Left cardiac atrium (tissue), 4 donors: ENCODE measurements at places on chromosomes 4 and X.

- no peak for DNase-seq
Observed at GRCh38 chr4:153399358-153399757, 54.9 kb downstream of the MND1 start.

DNA sequence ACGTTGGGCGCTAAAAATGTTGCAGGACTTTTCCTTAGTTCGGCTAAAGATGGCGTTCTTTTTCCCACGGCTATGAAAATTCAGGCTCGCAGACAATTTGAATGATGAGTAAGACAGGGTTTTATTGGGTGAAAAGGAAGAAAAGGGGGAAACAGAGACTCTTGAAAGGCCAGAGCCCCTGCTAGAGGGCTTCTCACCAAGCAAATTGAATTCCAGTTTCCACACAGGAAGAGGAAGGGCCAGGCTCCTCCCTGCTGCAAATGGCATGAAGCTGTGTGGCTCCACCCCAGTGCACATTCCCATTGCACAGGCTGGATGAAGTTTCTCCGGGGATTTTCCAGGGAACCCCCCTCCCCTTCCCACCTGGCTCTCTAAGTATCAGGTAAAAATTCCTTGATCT, 210.9 kb downstream of the KLHL4 start:
- DNase-seq = no peak

DNA sequence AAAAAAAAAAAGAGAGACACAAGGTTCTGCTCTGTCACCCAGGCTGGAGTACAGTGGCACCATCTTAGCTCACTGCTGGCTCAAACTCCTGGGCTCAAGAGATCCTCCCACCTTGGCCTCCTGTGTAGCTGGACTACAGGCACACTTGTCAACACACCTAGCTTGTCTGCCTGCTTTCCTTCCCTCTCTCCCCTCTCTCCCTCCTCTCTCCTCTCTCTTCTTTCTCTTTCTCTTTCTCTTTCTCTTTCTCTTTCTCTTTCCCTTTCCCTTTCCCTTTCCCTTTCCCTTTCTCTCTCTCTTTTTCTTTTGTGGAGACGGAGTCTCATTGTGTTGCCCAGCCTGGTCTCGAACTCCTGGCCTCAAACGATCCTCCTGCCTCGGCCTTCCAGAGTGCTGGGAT, 132.1 kb downstream of the DIPK2B start:
- no peak for DNase-seq

DNA sequence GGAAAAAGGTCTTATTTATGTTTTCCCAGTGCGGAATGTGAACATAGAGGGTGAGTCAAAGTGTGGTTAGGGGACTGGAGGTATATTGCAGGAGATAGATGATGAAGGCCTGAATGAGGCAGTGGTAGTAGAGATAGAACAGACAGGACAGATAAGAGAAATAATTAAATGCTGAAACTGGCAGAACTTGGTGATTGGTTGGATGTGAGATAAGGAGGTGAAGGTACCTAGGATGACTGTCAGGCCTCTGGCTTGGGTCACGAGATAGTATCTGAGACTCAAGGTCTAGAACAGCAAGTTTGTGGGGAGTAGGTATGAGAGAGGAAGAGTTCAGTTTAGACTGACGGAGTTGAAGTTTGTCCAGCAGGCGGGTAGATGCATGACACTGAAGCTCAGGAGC, 3.5 kb downstream of the MND1 start:
- DNase-seq = no peak

DNA sequence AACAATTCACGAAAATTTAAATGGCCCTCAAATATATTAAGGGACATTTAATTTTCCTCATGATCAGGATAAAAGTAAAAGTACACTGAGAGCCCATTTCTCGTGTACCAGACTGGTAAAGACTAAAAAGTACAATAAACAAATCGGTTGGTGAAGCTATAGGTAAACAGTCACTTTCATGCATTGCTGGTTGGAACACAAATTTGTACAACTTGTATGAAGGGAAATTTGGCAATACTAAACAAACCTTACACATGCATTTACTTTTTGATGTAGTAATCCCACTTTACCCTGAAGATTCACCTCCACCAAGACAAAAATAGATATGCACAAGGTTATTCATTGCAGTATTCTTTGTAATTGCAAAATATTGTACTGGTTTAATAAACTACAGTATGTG, 31.4 kb upstream of the MBNL3 start:
- no peak for DNase-seq

DNA sequence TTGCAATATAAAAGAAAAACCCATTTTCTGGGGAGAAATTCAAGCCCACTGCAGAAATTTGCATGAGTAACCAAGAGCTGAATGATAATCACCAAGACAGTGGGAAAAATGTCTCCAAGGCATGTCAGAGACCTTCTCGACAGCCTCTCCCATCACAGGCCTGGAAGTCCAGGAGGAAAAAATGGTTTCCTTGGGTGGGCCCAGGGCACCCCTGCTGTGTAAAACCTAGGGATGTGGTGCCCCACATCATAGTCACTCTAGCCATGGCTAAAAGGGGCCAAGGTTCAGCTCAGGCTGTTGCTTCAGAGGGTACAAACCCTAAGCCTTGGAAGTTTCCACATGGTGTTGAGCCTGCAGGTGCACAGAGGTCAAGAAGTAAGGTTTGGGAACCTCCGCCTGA, 108.4 kb downstream of the FAT4 start:
- DNase-seq = no peak
